ENCODE measurements at places on chromosomes 6 and 20.

GRCh38 chr6:44631968-44632367, 244.5 kb downstream of the CDC5L start:
- H3K4me3 ChIP-seq = no peak overlapping the region
- DNase-seq = no peak
- no peaks in the 10 kb centered on the region for H3K27me3 ChIP-seq
- H3K36me3 ChIP-seq = no peaks in the 10 kb centered on the region
- peaks cover 6% of the 10 kb centered on the region for H3K4me1 ChIP-seq

DNA sequence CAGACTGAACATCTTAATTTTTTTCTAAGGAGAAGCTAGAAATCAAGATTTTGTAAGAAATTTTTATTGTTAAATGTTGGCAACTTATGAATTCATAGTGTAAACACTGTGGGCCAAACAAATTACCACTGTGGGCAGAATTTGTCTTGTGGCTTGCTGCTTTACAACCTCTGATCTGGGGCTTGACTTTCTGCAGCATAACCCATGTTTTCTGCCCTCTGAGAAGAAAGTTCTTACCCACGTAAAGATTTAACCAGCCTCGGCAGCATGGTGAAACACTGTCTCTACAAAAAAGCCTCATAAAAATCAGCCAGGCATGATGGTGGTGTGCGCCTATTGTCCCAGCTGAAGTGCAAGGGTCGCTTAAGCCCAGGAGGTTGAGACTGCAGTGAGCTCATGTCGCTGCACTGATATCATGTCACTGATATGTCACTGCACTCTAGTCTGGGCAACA, 12.9 kb downstream of the ITCH start:
- no peaks in the 10 kb centered on the region for H3K36me3 ChIP-seq
- H3K27me3 ChIP-seq = no peaks in the 10 kb centered on the region
- H3K4me3 ChIP-seq = no peak overlapping the region
- peaks cover 16% of the 10 kb centered on the region for H3K4me1 ChIP-seq
- DNase-seq = no peak

DNA sequence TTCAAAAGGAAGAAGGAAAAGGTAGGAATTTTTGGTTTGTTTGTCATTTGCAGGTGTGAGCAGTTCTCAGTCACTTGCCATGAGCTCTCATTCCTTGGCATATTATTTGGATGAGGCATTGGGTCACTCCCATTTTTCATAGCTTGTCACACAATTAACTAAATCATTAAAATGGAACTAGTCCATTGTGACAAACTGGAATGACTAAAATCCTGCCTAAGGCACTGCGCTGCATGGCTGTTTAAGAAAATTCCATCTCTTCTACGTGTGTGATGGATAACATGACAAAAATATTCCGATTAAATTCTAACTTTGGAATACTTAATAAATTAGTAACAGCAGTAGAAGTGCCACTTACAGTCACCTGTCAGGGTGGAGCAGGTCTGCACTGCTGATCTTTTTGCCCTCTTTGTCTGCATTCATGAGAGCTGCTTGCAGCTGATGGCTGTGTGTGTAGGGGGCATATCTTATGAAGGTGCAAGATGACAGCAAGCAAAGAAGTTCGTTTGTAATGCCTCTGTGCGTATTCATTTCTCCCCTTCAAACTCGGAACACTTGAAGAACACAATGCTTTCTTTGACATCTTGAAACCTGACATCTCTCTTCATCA, 1292.6 kb upstream of the MAP3K7 start:
- no peak overlapping the region for H3K4me3 ChIP-seq
- no peak overlapping the region for H3K27ac ChIP-seq
- no peaks in the 10 kb centered on the region for H3K36me3 ChIP-seq
- no peaks in the 10 kb centered on the region for H3K4me1 ChIP-seq
- no peak for DNase-seq
- H3K27me3 ChIP-seq = no peaks in the 10 kb centered on the region

GRCh38 chr20:54172532-54172855, 1.3 kb downstream of the CYP24A1 start:
- H3K27me3 ChIP-seq = peaks cover 31% of the 10 kb centered on the region
- H3K27ac ChIP-seq = no peak overlapping the region
- DNase-seq = no peak
- H3K4me3 ChIP-seq = no peak overlapping the region

- DNase-seq = no peak
- H3K4me3 ChIP-seq = no peak overlapping the region
- H3K4me1 ChIP-seq = peaks cover 35% of the 10 kb centered on the region
Measured at GRCh38 chr20:57450419-57450818, 59.2 kb downstream of the RBM38 start.

- DNase-seq = peak; percentile 70
- H3K36me3 ChIP-seq = no peaks in the 10 kb centered on the region
- no peaks in the 10 kb centered on the region for H3K27me3 ChIP-seq
- peaks cover 46% of the 10 kb centered on the region for H3K4me1 ChIP-seq
- H3K4me3 ChIP-seq = peak overlapping the region; percentile 58
- peak overlapping the region; percentile 74 for H3K27ac ChIP-seq
Measured at GRCh38 chr6:41733707-41734665, 1.4 kb downstream of the TFEB start.

- H3K4me3 ChIP-seq = no peak overlapping the region
- DNase-seq = no peak
- H3K27me3 ChIP-seq = no peaks in the 10 kb centered on the region
- H3K36me3 ChIP-seq = no peaks in the 10 kb centered on the region
- no peak overlapping the region for H3K27ac ChIP-seq
Measured at GRCh38 chr6:16660157-16660497, 101.1 kb downstream of the ATXN1 start.

- no peaks in the 10 kb centered on the region for H3K4me1 ChIP-seq
- no peak overlapping the region for H3K27ac ChIP-seq
- peaks cover 27% of the 10 kb centered on the region for H3K36me3 ChIP-seq
- H3K4me3 ChIP-seq = no peak overlapping the region
Measured at GRCh38 chr20:33391722-33392415, 9.4 kb downstream of the CDK5RAP1 start.

DNA sequence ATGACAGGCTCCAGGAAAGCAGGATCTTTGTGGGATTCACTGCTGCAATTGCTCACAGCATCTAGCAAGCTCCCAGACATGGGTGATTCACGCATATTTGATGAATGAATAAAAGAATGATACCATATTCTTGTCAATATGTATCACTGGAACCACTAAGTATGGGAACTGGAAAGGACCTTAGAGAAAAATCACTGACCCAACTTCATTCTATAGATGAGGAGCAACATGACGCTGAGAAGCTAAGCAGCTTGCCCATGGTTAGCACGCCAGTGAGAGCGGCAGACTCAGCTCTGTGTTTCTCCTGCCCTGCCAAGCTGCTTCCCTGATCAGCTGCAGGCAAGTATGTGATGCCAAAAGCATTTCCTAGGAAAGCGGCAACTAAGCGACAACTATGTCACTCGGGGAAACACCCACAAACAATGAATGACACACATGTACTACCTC, 66.8 kb downstream of the PPP1R3G start:
- H3K27ac ChIP-seq = no peak overlapping the region
- H3K36me3 ChIP-seq = no peaks in the 10 kb centered on the region
- no peaks in the 10 kb centered on the region for H3K27me3 ChIP-seq
- H3K4me3 ChIP-seq = no peak overlapping the region
- DNase-seq = no peak

GRCh38 chr6:134980846-134981245, 30.9 kb upstream of the ALDH8A1 start:
- H3K4me1 ChIP-seq = no peaks in the 10 kb centered on the region
- no peak overlapping the region for H3K4me3 ChIP-seq
- peaks cover 19% of the 10 kb centered on the region for H3K36me3 ChIP-seq
- H3K27me3 ChIP-seq = no peaks in the 10 kb centered on the region

DNA sequence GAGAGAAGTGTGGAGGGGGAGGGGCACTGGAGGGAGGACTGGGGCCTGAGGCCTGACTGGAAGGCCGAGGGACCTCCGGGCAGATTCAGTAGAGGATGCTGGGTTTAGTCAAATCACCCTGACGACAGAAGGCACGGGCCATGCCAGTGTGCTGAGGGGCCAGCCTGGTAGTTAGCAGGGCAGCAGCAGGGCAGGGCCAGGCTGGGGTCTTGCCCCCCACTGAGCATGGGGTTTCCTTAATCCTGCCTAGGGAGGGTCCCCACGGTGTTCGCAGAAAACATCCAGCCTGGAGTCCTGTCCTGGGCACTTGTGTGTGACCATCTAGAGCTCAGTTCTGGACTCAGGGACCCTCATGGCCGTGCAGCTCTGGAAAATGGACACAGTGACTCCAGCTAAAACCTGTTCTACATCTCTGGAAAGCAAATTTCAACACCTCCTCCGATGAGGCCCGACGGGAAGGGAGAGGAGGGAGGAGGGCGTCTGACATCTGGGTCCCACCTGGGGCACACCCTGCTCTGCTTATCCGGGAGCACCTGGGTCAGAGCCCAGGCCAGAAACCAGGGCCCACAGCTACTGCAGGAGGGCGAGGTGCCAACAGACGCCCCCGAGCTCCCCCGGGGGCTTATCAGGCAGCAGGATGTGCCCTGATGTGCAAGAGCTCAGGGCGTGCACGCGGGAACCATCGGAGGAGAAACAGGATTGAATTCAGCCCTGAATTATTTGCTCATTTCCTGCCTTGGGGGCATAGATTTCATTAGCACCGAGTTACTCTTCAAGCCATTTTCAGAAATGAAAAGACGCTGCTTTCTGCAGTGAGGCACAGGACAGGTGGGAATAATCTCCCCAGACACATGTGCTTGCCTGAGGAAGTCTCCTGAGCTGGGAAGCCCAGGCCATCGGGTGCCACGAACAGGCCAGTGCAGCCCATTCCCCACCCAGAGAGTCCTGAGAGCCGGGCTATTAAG, 78.0 kb upstream of the MPC1 start:
- H3K36me3 ChIP-seq = no peaks in the 10 kb centered on the region
- no peak overlapping the region for H3K27ac ChIP-seq
- H3K4me3 ChIP-seq = no peak overlapping the region
- no peaks in the 10 kb centered on the region for H3K4me1 ChIP-seq

DNA sequence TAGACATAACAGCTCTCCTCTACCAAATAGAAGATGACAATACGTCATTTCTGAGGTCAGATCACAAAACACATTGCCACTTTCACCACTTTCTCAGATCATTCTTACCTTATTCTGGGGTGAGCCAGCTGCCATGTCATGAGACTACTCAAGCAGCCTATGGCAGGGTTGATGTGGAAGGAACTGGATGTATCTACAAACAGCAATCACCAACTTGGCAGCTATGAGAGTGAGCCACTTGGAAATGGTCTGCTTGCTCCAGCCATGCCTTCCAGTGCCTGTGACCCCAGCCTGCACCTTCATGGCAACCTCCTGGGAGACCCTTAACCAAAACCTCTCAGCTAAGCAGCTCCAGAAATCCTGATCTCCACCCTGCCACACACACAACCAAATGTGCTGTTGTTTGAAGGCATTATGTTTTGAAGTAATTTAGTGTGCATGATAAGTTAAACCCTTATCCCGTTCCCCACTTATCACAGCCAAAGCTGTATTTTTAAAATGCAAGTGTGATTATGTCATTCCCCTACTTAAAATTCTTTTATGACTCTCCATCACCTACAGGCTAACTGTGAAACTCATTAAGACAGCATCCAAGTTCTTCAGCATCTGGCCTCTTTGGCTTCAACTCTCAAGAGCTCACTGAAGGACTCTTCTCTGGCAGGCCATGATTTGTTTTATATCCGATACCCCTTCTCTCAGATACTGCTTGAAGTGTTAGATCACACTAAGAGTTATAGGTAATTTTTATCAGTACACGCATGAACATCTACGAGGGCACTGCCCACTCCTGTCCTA, 150.6 kb downstream of the LY86 start:
- H3K36me3 ChIP-seq = no peaks in the 10 kb centered on the region
- H3K4me1 ChIP-seq = no peaks in the 10 kb centered on the region
- no peak for DNase-seq
- no peak overlapping the region for H3K27ac ChIP-seq
- H3K27me3 ChIP-seq = no peaks in the 10 kb centered on the region

GRCh38 chr20:55977690-55978459, 27.4 kb downstream of the CBLN4 start:
- DNase-seq = no peak
- no peaks in the 10 kb centered on the region for H3K27me3 ChIP-seq
- H3K27ac ChIP-seq = no peak overlapping the region
- H3K4me3 ChIP-seq = no peak overlapping the region
- H3K36me3 ChIP-seq = no peaks in the 10 kb centered on the region

DNA sequence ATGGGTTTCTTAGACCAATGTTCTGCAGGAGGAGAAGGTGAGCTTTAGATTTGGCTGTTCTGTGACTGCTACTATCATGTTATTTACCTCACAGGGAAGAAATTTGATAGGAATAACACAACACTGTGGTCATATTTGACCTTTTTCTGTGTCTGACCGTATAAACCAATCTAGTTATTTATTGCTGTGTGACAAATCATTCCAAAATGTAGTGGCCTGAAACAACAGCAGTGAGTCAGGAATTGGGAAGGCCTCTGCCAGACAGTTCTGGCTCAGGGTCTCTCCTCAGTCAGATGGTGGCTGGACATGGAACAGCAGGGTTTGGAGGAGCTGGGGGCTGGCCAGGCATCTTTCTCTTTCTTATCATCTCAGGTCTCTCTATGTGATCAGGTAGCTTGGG, 33.0 kb downstream of the RIPOR2 start:
- peaks cover 29% of the 10 kb centered on the region for H3K36me3 ChIP-seq
- no peak overlapping the region for H3K4me3 ChIP-seq
- DNase-seq = no peak
- H3K4me1 ChIP-seq = peaks cover 96% of the 10 kb centered on the region
- H3K27ac ChIP-seq = no peak overlapping the region

- H3K36me3 ChIP-seq = no peaks in the 10 kb centered on the region
- H3K27me3 ChIP-seq = no peaks in the 10 kb centered on the region
- DNase-seq = no peak
- peaks cover 22% of the 10 kb centered on the region for H3K4me1 ChIP-seq
- no peak overlapping the region for H3K4me3 ChIP-seq
Measured at GRCh38 chr6:15658181-15658744, 4.6 kb downstream of the DTNBP1 start.

GRCh38 chr6:167212713-167213005, 54.9 kb upstream of the GPR31 start:
- DNase-seq = no peak
- H3K4me1 ChIP-seq = no peaks in the 10 kb centered on the region
- no peak overlapping the region for H3K27ac ChIP-seq
- no peaks in the 10 kb centered on the region for H3K27me3 ChIP-seq
- H3K36me3 ChIP-seq = no peaks in the 10 kb centered on the region

DNA sequence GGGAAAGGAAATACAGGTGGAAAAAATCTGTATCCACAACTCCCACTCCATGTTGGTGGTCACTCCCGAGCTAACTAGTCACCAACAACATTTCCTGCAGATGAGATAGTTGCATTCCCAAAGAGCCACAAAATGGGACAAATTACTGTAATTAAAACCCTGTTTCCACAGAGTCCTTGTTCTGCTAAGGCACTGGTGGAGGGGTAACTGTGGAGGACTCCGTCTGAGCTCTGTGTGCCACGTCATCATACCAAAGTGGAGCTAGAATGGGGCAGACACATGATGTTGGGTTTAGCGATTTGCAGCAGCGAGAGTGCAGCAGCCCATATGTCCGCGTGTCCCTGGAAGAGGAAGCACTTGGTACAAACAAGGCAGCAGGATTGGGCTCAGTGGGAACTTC, 172.5 kb upstream of the KCNK16 start:
- no peak overlapping the region for H3K4me3 ChIP-seq
- H3K36me3 ChIP-seq = no peaks in the 10 kb centered on the region
- H3K27me3 ChIP-seq = no peaks in the 10 kb centered on the region

- no peaks in the 10 kb centered on the region for H3K36me3 ChIP-seq
- DNase-seq = no peak
- no peak overlapping the region for H3K4me3 ChIP-seq
- no peaks in the 10 kb centered on the region for H3K4me1 ChIP-seq
- no peaks in the 10 kb centered on the region for H3K27me3 ChIP-seq
Measured at GRCh38 chr20:15799871-15800270, 773.4 kb downstream of the KIF16B start.

Data from CD8-positive, alpha-beta memory T cell (primary cell).